ENCODE measurements at places on chromosomes 1 and 21. TPM values are rescaled to one million over a fixed set of nuclear protein-coding genes. Genes with fewer than 3 reads are reported as not detected.

DNA sequence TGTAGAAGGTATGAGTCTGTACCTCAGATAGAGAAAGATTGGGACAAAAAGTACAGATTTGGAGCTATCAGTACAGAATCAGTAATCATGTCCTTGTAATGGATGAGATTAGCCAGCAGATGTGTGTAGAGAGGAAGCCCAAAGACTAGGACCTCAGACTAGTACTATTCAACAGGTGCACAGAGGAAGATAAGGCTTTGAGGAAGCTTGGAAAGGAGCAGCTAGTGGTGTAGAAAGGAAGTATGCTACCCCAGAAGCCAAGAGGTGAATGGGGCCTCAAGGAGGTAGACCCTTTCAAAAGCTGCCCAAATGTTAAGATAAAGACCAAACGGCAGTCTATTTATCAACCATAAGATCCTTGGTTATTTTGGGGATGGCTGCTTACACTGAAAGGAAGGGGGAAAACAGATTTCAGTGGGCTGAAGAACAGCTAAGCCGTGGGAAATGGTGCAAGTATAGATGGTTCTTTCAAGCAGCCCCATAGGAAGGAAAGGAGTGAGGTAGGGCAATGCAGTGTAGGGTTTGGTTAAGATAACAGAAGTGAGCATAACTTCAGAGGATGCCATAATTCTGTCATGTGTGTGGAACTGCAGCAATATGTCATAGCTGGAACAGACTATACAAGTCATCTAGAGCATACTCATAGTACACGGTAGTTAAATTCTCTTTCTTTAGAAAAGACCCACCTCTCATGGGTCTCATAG is 221.7 kb downstream of the HHIPL2 start:
- no peak for DNase-seq

DNA sequence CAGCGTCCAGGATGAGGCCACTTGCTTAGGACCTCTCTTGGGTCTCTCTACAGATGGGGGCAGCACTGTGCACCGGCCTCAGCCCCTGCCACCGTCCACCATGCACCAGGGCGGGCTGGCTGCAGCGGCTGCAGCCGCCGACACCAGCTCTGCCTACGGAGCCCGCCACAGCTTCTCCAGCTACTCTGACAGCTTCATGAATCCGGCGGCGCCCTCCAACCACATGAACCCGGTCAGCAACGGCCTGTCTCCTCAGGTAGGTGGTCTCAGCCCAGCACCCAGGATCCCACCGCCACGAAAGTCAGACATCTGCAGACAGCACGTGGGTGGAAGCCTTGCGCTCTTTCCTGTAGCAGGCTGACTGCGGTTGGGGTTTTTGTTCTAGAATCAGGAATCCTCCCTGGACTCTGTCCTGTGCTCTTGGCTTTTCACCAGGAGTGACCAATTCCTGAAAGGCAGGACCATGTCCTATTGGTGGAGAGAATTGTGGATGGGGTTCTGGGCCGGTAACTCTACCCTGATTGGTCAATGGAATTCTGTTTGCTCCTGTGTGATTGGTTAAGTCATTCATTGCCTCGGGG is 72.5 kb downstream of the PAX7 start:
- no peak for DNase-seq

DNA sequence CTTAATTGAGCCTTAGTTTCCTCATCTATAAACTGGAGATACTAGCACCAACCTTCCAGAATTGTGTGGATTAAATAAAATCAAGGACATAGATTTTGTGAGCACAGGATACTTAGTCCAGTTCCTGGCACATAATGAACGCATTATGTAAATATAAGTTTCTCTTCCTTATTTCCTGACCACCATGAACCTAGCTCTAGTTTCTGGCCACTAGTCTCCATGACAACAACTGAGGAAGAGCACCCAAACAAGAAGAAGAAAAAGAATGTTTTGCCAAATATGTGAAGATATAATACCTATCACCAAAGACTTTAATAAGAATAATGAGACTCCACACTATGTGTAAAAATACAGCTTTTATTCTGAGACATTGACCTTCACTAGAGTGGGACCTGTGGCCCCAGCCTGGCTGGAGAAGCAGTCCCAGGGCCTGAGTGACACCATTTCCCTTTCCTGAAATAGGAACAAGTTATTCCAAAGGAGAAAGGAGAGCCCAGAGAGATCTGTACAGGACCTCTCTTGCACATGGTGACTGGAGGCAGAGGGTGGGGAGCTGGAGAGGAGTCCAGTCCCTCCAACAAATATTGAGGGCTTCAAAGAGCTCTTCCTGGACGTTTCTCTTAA is 940 bp upstream of the USF1 start:
- DNase-seq, result no peak

DNA sequence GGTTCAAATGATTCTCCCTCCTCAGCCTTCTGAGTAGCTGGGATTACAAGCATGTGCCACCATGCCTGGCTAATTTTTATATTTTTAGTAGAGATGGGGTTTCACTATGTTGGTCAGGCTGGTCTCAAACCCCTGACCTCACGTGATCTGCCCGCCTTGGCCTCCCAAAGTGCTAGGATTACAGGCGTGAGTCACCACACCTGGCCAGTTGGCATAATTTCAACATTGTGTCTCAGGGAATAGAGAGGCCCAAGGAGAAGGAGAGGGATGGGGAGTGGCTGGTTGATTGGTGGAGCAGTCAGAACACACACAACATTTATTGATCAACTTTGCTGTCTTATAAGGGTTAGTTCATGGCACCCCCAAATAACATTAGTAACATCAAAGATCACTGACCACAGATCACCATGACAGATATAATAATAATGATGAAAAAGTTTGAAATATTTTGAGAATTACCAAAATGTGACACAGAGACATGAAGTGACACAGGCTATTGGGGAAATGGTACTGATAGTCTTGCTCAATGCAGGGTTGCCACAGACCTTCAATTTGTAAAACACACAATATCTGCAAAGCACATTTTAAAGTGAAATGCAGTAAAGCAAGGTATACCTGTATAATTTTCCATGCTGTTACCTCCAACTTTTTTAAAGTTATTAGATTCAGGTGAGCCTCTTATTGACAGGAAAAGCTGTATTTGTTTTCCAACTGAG is 15.8 kb upstream of the CYB5R1 start:
- no peak for DNase-seq

GRCh38 chr1:186286615-186287315 is 88.3 kb downstream of the TPR start:
- DNase-seq, result no peak

PRMT2 gene
- 85.7 TPM for total RNA-seq

DNA sequence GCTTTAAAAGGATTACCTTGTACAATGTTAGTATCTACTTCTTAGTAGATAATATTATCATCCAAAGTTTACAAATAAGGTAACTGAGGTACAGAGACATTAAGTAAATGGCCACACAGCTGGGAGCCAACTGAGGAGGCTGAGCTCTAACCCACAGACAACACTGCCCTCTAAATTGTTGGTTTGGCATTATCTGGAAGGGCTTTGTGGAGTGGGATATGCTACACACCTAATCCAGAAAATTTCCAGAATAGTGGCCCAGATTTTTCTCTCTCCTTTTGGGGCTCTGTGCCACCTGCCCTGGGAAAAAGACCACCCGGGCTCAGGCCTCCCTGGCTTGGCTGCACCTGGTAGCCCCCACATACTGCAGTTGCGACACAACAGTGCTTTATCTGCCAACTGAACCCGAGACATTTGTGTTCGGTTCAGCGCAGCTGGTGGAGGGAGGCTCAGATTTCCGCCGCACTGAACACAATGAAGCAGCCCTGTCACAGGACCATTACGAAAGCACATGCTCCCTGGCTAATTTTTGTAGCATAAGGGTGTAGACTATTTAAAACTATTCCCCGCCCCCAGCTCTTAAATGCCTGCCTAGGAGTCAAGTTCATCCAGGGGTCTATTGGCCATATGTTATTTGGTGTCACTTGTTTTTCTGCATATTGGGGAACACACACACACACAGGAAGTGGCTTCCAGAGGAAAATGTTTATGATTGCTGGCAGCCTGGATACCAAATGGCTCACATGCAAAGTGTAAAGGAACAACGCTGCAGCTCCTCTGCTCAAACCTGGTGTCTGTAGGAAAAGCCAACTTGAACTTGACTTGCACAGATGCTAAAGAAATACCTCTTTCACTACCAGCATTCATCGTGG is 92.3 kb upstream of the ESRRG start:
- DNase-seq, result no peak

GRCh38 chr1:83998498-83999315 is at the start of gene TTLL7:
Gene TTLL7 (minus strand): TSS chr1:83999132. CDS start chr1:83952211, 46,921 bp downstream.
- DNase-seq, result peak; percentile 86
